ENCODE measurements at places on chromosomes 6 and 20. TPM values are rescaled to one million over a fixed set of nuclear protein-coding genes. Genes with fewer than 3 reads are reported as not detected.

GRCh38 chr6:121711472-121711871 lies 276.0 kb downstream of the GJA1 start:
- DNase-seq, result no peak

DNA sequence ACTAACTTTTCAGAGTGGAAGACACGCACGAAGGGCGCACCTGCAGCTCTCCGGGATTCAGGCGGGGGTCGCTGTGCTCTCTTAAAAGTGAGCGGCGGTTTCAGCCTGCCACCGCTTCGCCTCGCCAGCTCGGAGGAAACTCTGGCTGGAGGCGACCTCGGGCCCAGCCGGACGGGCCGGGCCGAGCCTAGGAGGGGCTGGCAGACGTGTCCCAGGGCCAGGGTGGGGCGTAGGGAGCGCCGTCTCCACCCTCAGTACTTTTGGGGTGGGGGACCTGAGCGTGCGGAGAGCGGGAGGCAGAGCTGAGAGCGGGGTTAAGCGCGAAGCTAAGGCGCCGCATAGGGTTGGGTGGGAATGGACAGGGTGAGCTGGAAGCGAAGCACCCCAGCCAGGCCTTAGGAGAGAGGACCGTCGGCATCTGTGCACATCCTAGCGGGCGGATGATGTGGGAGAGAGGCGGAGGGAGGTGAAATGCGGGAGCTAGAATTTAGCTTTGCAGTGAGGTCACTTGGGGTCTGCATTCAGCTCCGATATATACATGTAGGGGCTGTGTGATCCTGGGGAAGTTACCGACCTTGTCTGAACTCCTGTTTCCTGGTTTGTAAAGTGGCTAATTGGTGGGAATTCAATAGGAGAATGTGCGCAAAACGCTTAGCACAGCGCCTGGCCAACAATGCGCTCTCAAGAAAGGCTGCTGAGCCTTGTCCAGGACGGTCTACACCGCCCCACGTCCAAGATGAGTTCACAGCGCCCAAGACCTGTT lies 6.5 kb upstream of the TFAP2A start:
- no peak for DNase-seq

DNA sequence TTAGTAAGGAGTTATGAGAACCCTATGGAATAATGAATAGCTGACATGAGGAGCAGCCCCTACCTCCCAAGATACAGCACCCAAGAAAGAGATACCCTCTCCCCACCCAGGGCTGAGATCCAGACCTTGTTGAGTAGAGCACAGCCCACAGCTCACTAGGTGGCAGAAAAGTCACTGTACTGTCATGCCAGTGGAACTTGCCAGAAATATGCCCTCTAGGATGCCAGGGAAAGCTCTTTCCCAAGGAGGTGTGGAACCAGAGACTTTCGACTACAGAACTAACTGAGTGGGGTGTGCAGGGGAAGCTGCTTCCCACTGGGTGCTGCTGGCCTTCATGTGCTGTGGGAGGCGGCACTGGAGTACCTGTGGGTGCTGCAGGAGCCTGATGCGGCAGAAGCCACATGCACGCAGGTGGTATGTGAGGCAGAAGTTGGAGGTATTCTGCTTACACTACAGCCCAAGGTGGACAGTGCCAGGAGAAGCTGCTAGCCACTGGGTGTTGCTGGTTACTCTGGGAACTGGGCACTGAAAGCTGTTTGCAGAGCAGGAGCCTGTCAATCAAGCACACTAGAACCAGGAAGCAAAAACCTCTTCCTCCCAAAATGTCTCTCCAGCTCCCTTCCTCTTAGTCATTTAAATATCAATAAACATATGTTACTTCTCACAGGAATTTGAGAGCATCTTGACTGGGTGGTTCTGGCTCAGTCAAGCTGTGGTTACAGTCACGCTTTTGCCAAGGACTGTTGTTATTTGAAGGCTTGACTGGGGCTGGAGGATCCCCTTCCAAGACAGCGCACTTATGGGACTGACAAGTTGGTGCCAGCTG lies 17.8 kb downstream of the ARMC12 start:
- DNase-seq, result peak; percentile 53

Gene GJA10
- total RNA-seq, result not detected

GRCh38 chr6:110853754-110854477 lies 20.7 kb upstream of the AMD1 start:
- no peak for DNase-seq

- DNase-seq, result no peak
Observed at GRCh38 chr6:50709366-50709734, 4.0 kb upstream of the TFAP2D start.

GRCh38 chr20:31559704-31560093 lies 45.4 kb upstream of the ID1 start:
- no peak for DNase-seq

Gene SYTL3
- 8.0 TPM for total RNA-seq

DNA sequence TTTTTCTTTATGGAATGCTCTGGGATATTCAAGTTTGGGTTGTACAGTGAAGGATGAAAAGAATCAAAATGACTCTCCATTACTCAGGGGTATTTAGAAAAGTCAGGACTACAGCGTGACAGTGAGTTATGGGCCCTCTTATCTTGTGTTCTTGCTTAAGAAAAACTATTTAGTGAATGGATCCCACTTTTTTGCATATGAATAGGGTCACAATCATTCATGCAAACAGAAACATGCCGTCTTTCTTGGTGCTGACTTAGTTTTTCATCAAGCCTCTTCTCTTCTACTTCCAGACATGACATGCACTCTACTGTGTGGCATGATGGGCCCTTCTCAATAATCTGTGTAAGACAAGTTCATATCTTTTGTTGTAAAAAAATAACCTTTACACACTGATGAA lies 488.4 kb upstream of the MMS22L start:
- DNase-seq, result no peak

Data from breast epithelium (tissue), 4 donors.